ENCODE measurements at places on chromosomes 3 and 15.

- no peak for DNase-seq
Observed at GRCh38 chr15:58472821-58473581, 41.2 kb downstream of the LIPC start.

- no peak for DNase-seq
Observed at GRCh38 chr15:46918462-46919140, 798.7 kb upstream of the SEMA6D start.

DNA sequence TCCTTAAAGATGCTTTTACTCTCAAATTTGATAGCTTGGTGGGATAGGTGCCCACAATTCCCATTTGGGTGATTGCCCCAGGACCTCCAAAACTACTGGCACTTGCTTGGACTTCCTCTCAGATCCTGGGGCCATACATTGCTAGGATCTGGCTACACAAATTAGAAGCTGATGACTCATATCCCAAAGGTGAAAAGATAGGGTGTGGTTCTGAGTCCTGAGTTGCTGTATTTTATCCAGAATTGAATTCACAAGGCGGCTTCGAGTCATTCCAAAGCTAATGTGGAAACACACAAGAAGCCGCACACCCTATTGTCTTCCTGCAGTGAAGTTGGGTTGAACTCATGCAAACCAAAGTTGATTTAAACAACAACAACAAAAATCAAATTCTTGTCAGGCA is 53.4 kb downstream of the DUT start:
- no peak for DNase-seq

GRCh38 chr3:13536832-13537231 is 12.1 kb upstream of the FBLN2 start:
- DNase-seq, result peak; percentile 32

DNA sequence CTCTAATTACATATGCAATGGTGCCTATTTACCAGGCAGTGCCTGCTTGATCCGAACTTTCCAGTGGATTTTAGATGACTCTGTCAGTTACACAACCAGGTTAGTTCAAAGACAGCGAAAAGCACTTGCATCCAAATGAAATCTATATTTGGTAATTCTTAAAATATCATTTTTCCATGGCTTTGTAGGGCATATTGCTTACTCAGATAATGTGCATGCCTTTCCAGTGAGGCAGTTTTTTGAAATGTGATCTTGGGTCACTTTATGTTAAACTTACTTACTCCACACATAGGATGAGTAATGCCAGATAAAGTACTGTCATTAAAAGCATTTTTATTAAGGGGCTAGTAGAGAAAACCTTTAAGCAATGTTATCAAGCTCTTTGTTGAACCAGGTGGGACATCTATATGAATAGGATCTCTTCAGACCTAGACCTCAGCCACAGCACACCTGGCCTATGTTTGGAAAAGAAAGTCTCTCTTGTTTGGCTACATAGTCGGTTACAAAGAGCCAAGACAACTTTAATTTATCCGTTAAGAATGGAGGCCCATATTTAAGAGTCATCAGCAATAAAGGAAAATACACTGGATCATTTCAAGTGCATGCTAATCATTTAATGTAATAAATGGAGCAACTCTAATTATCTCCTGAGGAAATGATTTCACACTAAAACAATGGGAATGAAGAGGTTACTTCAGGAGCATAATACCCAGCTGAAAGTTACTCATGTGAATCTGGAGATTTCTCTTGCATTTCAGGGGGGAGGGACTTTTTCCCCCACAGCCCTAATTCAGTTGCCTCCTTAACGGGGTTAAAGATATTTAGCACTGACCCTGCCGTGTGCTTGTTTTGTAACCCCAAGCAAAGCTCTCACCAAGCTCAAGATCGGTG is 56.3 kb upstream of the TMCO5A start:
- no peak for DNase-seq

DNA sequence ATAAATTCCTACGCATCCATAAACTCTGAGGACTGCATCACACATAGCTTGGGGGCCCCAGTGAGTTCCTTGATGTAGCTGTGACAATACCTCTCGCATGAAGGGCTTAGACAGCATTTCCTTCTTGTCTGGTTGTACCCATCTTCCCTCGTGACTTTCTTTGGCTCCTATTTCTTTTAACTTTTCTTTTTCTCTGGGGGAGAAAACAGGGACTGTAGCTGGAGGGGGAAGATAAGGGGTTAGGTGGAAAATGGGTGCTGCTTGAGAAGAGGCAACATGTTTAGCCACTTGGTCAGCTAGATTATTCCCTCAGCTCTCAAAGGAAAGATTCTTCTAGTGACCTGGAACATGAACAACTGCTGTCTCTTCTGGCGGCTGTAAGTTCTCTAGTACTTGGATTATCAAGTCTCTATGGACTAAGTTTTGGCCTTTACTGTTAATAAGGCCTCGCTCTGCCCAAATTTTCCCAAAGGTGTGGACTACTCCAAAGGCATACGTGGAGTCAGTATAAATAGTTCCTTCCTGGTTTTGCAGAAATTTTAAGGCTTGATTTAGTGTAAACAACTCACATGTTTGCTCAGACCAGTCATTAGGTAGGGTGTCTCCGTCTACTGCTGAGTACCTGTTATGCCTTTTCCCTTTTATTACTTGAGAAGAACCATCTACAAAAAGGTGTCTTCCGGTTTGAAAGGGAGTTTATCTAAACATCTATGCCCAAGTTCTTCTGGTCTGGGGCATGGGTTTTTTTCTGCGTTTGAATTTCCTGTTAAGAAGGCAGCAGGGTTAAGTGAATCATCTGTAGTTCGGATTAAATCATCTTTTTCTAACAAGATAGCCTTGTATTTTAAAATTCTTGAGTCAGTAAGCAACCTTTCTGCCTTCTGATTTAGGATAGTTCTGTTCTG is 21.0 kb upstream of the ATG7 start:
- no peak for DNase-seq

DNA sequence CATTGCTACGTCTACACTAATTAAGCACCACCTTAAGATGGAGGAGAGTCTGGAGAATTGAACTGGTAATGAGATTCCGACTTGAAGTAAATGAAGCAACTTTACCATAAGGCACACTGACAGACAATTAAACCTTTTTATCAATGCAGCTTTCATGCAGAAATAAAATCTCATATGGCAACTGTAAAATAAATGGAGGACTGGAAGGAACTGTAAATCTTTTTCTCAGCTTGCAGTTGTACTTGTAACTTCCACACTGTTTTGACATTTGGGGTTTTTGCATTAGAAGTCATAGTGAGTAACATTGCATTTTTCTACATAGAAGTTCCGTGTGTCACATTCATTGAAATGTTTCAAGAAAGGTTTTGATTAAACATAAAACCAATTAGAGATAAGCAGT is 705.3 kb downstream of the NLGN1 start:
- DNase-seq, result no peak

DNA sequence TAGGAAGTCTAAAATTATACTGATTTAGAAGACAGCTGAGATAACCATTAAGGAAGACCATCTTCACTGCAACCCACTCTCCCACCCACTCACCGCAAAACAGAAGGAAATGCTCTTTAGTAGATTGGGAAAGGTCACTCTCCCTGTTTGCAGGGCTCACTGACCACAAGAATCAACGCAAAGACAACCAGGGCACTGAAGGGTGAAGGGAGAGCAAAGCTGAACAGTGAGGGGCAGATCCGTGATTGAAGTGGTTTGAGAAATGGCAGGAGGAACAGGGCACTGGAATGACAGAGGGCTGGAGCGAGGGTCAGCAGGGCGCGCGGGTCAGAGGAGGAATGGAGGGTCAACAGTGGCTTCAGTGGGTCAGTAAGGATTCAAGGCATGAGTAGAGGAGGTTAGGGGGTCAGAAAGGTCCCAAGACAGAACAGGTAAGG is 520 bp downstream of the MESD start:
- no peak for DNase-seq

DNA sequence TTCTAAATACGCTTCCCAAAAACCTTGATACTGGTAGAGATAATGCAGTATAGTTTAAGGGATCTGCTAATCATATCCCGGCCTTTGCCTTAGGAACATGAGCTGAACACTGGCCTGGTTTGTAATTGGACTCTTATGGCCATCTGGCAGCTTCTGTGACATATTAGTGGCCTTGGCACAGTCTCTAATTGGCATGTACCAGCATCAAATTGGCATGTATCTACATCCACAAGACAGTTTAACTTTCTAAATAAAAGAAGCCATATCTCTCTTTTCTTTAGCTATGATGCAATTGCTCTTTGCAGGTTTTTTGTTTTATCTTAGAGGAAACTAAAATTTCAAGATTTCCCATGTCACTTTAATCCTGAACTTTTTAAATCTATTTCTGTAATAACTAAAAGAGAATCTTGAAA is 44.6 kb upstream of the FILIP1L start:
- no peak for DNase-seq
